ENCODE measurements at places on chromosomes 6 and 20. TPM values are rescaled to one million over a fixed set of nuclear protein-coding genes. Genes with fewer than 3 reads are reported as not detected.

The WFDC12 gene
- not detected for total RNA-seq

GRCh38 chr20:45701104-45701503, 734 bp upstream of the WFDC13 start:
- no peak overlapping the region for H3K27ac ChIP-seq
- H3K4me1 ChIP-seq, result no peaks in the 10 kb centered on the region
- H3K27me3 ChIP-seq, result peaks cover 18% of the 10 kb centered on the region
- no peak overlapping the region for H3K4me3 ChIP-seq
- H3K36me3 ChIP-seq, result no peaks in the 10 kb centered on the region

DNA sequence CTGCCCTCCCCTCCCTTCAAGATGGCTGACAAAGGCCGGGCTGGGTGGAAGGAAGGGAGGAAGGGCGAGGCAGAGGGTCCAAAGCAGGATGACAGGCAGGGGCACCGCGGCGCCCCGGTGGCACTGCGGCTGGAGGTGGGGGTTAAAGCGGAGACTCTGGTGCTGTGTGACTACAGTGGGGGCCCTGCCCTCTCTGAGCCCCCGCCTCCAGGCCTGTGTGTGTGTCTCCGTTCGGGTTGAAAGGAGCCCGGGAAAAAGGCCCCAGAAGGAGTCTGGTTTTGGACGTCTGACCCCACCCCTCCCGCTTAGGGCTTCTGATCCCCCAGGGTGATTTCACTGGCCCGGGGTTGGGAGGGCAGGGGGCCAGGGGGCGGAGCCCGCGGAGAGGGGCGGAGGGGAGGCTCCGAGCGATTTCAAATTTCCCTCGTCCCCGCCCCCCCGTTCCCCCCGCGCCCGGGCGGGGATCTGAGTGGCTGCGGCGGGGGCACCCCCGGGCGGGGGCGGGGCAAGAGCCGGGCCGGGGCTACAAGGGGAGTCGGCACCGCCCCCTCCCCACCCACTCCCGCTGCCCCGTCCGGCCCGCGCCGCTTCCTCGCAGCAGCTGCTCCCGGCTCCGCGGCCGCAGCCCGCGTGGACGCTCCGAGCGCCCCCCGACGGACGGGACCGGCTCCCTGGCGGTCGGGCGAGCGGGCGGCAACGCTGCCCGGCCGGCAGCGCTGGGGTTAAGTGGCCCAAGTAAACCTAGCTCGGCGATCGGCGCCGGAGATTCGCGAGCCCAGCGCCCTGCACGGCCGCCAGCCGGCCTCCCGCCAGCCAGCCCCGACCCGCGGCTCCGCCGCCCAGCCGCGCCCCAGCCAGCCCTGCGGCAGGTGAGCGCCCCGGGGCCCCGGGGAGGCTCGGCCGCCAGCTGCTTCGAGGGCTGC, at the start of gene DNMT3B:
Gene DNMT3B (plus strand): TSS at position 555 of the 923 bp plus-strand sequence. CDS start 17,939 bp downstream, outside the sequence.
- H3K27ac ChIP-seq, result peak within 1 kb of the TSS; percentile 70
- no peaks in the 10 kb centered on the region for H3K36me3 ChIP-seq
- peaks cover 8% of the 10 kb centered on the region for H3K4me1 ChIP-seq

DNA sequence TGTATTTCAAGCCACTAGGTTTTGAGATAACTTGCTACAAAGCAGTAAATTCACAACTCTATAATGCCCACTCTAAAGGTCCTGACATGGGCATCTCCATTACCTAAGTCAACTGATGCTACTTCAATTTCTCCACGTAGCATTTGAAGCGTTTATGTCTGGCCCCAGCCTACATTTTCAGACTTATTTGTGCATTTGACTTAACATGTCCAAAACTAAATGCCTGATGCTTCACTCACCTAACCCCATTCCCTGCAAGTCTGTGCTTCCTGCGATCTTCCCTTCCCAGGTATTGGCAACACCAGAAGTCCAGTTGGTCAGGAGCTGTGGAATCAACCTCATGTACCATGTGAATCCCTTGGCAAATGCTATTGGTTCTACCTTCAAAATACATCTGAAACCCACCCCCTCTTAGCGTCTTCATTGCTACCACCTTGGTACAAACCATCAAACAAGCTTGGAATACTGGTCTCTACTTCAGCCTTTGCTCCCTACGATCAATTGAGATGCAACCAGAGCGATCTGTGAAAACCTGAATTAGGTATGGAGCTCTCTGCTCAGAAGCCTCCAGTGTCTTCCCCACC, 12.8 kb upstream of the ZNFX1 start:
- no peaks in the 10 kb centered on the region for H3K27me3 ChIP-seq
- no peak overlapping the region for H3K4me3 ChIP-seq
- H3K4me1 ChIP-seq, result peaks cover 24% of the 10 kb centered on the region

DNA sequence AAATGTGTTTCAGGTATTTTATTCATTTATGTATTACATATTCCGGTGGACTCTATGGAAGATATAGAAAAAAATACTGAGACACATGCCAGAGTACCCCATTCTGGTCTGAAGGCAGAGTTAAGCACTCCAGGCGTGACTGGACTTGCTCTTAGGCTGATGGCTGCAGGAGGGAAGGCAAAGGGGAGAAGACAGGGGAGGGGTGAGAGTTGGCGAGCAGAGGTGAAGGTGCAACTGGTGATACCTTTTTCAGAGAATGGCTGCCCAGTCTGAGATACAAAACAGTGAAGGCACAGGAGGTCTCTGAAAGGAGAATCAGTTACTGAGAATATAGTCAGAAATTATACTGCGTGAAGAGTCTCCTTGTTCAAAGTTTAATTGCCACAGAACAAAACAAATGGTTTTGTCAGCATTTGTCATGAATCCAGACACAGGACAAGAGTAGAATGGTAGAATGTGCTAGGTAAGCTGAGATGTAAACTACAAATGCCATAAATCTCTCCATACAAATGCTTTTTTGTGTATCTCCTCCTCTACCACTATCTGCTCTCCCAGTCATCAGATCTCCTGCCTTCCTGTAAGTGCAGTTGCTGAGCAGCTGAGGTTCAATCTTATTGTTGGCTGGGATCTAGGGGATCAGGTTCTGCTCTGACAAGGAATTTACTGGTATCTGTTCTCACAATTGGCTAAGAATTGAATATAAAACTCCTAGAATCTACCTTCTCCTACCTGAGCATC, 104.2 kb upstream of the DST start:
- no peaks in the 10 kb centered on the region for H3K36me3 ChIP-seq
- H3K27ac ChIP-seq, result no peak overlapping the region
